ENCODE measurements at places on chromosomes 3 and 15. TPM values are rescaled to one million over a fixed set of nuclear protein-coding genes. Genes with fewer than 3 reads are reported as not detected.

DNA sequence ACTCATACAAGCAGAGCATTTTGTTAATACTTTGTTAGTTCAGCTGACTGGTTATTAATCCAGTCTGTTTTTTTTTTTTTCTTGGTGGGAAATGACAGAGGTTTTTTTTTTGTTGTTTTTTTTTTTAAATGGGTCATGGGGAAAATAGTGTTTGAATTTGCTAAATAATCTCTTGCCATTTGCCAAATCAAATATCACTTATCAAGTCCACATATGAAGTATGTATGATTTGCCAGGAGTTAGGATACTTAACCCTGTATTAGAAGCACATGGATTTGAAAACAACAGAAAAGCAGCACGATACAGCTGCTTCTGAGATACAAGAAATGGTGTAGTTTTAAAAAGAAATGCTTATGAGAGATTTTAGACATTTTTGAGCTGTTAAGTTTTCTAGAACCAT lies 21.6 kb downstream of the P2RY14 start:
- H3K4me3 ChIP-seq: no peak overlapping the region
- H3K27me3 ChIP-seq: no peaks in the 10 kb centered on the region
- H3K27ac ChIP-seq: no peak overlapping the region
- peaks cover 7% of the 10 kb centered on the region for H3K4me1 ChIP-seq
- H3K36me3 ChIP-seq: no peaks in the 10 kb centered on the region
- DNase-seq: peak; percentile 54

DNA sequence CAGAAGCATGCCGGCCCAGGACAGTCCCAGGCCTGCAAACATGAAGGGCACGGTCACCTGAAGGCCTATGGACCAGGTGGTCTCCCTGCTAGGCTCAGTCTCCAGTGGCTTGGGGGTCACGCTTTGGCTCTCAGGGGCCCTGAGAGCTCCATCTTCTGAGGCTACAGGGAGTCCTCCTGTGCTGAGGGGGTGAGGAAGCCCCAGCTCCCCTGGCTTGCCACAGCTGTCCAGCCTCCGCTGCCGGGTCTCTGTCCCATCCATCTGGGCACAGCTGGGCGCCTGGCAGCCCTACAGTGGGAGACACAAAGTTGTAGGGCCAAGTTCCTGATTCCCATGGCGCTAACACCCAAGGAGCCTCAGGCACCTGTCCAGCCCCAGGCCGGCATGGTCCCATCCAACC lies 16.0 kb downstream of the SLC41A3 start:
- no peak overlapping the region for H3K27ac ChIP-seq
- no peaks in the 10 kb centered on the region for H3K4me1 ChIP-seq
- H3K36me3 ChIP-seq: peaks cover 3% of the 10 kb centered on the region
- H3K27me3 ChIP-seq: no peaks in the 10 kb centered on the region
- no peak for DNase-seq
- H3K4me3 ChIP-seq: no peak overlapping the region

- H3K27ac ChIP-seq: no peak overlapping the region
- H3K27me3 ChIP-seq: no peaks in the 10 kb centered on the region
- peak; percentile 56 for DNase-seq
- H3K4me1 ChIP-seq: peaks cover 14% of the 10 kb centered on the region
- no peaks in the 10 kb centered on the region for H3K36me3 ChIP-seq
Measured at GRCh38 chr3:100402891-100403290, 1.6 kb downstream of the LNP1 start.

- no peak overlapping the region for H3K27ac ChIP-seq
- peaks cover 2% of the 10 kb centered on the region for H3K4me1 ChIP-seq
- H3K36me3 ChIP-seq: no peaks in the 10 kb centered on the region
- no peak overlapping the region for H3K4me3 ChIP-seq
Measured at GRCh38 chr15:94965593-94965992, 734.2 kb downstream of the MCTP2 start.

GRCh38 chr3:130779486-130779885 lies 32.9 kb upstream of the PIK3R4 start:
- DNase-seq: no peak
- no peak overlapping the region for H3K4me3 ChIP-seq
- H3K36me3 ChIP-seq: no peaks in the 10 kb centered on the region
- no peak overlapping the region for H3K27ac ChIP-seq
- H3K27me3 ChIP-seq: no peaks in the 10 kb centered on the region

- peaks cover 17% of the 10 kb centered on the region for H3K4me1 ChIP-seq
- peak; percentile 77 for DNase-seq
- peak overlapping the region; percentile 80 for H3K4me3 ChIP-seq
- H3K36me3 ChIP-seq: no peaks in the 10 kb centered on the region
- no peaks in the 10 kb centered on the region for H3K27me3 ChIP-seq
Measured at GRCh38 chr3:125357032-125357658, 18.0 kb downstream of the ZNF148 start.

DNA sequence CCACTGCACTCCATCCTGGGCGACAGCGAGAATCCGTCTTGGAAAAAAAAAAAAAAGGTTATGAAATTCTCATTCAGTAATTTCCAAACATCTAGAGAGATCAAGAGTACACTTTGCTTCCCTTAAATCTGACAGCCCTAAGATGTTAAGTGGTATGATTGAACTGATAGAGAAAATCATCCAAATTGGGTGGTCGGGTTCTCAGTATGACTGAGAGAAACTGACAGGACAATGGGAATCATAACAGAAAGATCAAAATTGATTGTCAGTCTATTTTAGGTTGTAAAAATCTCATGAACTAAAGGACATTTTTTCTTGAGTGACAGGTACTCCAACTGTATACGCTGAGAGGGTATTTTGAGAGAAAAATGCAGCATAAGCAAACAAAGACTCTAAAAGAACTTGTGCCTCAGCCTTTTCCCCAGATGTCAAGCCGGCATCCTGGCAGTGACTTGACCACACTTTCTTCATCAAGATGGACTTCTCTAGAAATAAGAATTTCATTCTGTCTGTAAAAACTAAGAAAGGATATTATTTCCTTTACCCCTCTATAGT lies 65.8 kb downstream of the MYO5A start:
- DNase-seq: no peak
- H3K36me3 ChIP-seq: peaks cover 1% of the 10 kb centered on the region
- H3K4me1 ChIP-seq: peaks cover 2% of the 10 kb centered on the region
- H3K27ac ChIP-seq: no peak overlapping the region

DNA sequence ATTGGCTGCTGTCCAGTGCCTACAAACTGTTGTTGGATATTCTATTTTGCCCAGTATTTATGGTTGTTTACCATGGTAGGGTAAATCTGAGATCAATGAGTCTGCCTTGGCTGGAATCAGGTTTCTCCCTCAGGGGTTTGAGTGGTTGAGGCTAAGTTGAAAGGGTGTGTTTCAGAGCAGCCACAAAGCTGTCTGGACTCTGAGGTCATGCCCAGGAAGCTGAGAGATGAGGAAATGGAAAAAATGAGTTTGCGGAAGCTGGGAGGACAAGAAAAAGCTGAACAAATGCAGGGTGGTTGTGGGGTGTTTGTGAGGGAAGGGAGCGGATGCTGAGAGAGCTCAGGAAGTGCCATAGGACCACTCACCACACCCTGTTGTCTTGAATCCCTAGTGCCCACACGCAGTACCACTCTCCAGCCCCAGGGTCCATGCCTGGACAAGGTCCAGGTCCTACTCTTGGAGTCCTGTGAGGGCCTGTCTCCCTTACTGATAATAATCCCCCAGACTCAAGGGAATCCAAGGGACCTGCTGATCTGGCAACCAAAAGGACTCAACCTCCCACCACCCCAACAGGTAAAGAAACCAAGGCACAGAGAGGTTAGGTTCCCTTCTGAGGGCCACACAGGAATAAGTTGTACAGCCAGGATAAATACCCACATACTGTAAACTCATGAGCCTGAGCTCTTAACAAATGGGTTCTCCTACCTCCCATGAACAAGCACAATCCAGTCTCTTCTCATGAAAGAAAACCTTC lies 81.6 kb downstream of the PPCDC start:
- H3K27me3 ChIP-seq: no peaks in the 10 kb centered on the region
- H3K27ac ChIP-seq: peak overlapping the region; percentile 81
- no peak overlapping the region for H3K4me3 ChIP-seq
- peak; percentile 64 for DNase-seq
- no peaks in the 10 kb centered on the region for H3K4me1 ChIP-seq

DNA sequence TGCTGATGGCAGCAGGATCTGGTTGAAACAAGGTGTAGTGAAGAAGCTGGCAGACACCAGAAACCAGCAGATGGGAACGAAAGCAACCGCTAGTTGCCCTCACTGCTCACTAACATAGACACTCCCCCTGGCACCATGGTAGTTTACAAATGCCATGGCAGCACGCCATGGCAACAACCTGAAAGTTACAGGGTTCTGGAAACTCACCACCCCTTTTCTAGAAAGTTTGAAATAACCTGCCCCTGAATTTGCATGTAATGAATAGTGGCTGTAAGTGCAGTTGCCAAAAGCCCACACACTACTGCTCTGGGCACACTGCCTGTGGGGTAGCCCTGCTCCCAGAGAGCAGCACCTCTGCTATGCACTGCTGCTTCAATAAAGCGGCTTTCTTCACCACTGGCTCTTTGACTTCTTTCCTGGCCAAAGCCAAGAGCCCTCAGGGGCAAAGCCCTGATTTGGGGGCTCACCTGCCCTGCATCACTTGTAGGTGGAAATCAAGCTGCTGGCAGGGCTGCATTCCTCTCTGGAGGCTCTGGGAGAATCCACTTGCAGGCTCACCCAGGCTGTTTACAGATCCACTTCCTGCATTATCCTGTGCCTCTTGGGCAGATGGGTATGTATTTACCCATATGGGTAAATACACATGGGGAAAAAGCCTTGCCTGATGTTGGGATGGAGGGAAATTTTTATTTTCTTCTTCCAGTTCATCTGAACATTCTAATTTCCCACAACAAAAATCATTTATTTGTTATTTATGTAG lies 2.0 kb upstream of the GP9 start:
- H3K4me3 ChIP-seq: no peak overlapping the region
- H3K4me1 ChIP-seq: peaks cover 5% of the 10 kb centered on the region
- no peaks in the 10 kb centered on the region for H3K27me3 ChIP-seq
- no peaks in the 10 kb centered on the region for H3K36me3 ChIP-seq

DNA sequence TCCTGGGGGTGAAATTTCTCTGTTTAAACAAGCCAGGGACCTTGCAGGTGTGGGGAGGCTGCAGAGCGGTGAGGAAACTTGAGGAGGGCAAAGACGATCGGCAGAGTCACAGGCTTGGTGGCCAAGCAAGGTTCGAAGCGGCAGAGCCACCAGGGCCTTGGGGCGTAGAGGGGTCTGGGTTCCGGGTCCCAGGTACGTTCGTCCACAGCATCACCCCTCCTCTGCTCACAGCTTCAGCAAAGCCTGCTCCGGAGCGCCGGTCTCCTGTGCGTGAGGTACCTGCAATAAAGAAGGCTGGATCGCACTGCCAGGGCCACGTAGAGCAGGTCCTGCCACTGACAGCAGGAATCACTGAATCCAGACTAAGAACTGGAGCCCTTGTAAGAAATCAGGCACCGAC lies 66.8 kb upstream of the PCSK6 start:
- H3K36me3 ChIP-seq: no peaks in the 10 kb centered on the region
- no peaks in the 10 kb centered on the region for H3K27me3 ChIP-seq
- DNase-seq: no peak
- H3K27ac ChIP-seq: no peak overlapping the region
- no peak overlapping the region for H3K4me3 ChIP-seq

DNA sequence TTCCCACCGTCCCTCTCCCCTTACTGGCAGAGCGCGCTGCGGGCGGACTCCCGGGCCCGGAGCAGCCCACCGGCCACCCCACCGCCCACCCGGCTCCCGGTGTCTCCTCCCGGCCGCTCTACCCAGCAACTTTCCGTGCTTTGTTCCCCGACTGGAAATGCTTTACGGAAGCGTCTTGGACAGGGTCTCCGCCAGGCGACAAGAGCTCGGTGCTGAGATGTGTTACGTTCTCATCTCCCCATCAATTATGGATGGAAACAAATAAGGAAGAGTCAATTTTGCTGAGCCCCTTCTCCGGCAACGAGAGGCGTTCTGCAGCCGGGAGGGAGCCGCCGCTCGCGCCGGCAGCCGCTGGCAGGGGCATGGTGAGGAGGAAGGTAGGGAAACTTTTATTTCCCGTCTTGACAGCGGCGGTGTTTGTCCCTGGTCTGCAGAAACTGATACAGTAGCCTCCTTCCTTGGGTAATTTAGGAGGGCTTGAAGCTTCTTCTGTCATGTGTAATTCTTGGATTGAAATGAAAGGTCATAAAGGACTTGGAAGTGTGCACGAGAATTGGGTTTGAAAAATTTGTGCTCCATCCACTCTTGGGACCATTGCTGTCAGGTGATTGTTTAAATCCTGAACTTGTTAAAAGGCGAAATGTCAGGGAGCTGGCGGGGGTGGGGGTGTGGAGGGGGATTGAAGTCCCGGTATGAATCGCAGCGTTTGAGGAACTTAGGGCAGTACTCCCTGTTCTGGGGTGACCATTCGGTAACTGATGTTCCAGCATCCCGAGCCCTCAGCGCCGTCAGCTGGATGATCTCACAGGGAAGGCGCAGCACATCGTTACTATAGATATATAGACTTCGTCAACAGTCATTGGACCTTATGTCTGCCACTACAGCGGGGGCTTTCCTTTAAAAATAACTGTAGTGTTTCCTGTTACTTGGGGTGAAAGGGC lies 1.5 kb downstream of the SEMA6D start:
- H3K27ac ChIP-seq: peak overlapping the region; percentile 88
- H3K4me3 ChIP-seq: peak overlapping the region; percentile 79
- no peaks in the 10 kb centered on the region for H3K27me3 ChIP-seq
- DNase-seq: peak; percentile 82
- H3K4me1 ChIP-seq: no peaks in the 10 kb centered on the region

DNA sequence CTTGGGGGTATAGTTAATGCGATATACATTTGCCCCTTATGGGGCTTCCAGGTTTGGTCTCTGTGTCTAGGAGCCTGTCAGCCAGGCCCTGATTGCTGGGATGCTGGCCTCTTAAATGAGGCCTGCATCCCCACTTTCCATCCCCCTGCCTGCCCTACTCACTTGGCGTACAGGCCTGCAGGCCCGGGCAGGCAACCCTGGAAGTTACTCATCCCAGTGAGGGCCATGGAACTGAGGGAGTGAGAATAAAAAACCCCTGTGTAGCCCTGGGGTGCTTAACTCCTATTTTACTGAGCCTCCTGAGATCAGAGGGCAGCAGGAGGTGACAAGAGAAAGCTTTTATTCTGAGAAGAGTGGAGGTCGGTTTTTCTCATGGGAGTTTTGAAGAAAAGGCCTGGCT lies 2.0 kb downstream of the DISP2 start:
- DNase-seq: no peak
- H3K27me3 ChIP-seq: no peaks in the 10 kb centered on the region
- no peak overlapping the region for H3K4me3 ChIP-seq
- no peak overlapping the region for H3K27ac ChIP-seq
- no peaks in the 10 kb centered on the region for H3K36me3 ChIP-seq

DNA sequence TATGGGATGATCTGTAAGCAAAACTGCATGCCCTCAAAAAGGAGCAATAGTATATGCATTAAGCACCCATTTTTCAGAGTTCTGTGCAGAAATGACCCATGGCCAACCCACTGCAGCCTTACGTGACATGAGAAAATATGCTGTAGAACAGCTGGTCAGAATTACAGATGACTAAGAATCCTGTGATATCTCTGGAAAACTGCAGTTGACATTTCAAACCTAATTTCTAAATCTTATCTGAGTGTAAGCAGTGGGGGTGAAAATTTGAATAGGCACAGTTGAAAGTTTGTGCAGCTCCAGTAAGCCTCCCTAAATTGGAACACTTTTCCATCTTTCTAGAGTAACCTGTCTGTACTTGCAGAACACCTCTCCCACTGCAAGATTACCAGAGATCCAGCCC lies 28.7 kb upstream of the COL6A6 start:
- DNase-seq: no peak
- no peaks in the 10 kb centered on the region for H3K36me3 ChIP-seq
- no peak overlapping the region for H3K27ac ChIP-seq
- H3K4me1 ChIP-seq: peaks cover 5% of the 10 kb centered on the region

DCLK3 gene
- 0.80 TPM for total RNA-seq

SEC62 gene
- 69.9 TPM for total RNA-seq

UROC1 gene
- 0.09 TPM for total RNA-seq

DPPA2 gene
- total RNA-seq: not detected

ILDR1 gene
- total RNA-seq: 8.9 TPM

RPL39L gene
- total RNA-seq: 5.0 TPM
